Naive thymus-derived CD4-positive, alpha-beta T cell (primary cell): ENCODE measurements at places on chromosomes 4 and X.

GRCh38 chrX:133005042-133005441 lies 46.6 kb upstream of the HS6ST2 start:
- DNase-seq = no peak

GRCh38 chrX:7269991-7270390 lies 122.0 kb upstream of the PUDP start:
- DNase-seq = no peak

GRCh38 chr4:3269105-3269927 lies 20.4 kb downstream of the MSANTD1 start:
- no peak for DNase-seq

DNA sequence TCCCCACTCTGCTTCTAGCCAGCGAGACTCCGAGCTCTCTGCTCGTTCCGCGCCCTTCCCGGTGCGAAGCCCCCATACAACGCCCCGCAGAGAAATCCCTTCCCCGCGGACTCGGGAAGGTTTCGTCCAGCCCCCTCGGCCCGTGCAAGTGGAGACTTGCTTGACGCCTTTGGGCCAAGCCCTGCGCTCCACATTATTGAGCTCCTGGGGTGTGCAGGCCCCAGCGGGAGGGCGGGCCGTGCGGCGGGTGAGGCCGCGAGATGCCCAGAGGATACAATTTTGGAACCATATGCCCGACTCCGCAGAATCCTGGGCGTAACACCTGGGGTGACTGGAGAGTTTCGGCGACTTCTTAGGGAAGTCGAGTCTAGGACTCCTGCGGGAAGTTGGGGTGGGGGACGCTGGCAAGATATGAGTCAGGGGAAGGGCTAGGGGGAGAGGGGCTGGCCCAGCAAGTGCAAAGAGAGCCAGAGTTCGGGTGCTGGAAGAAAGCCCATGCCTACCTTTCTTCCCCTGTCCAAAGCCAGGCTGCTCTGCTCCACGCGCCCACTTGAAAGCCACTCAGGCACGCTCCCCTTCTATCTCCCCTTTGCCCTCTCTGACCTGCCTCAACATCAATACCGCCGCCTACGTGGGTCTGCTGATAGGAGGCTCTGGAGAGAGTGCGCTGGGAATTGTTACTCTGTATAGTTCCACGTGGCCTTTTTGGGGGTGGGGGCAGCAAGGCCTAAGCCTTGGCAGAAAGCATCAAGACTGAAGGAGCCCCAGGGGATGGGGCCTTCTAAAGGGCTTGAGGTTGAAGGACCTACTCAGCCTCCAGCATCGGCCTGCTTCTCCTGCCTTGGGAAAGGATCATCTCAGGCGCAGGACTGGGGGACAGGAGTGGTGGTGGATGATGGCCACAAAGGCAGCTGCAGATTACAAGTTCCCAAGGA lies 1.2 kb upstream of the ELF4 start:
- DNase-seq = no peak

- peak; percentile 66 for DNase-seq
These were observed 9.9 kb downstream of the TNIP2 start for GRCh38 chr4:2745981-2746806.

GRCh38 chrX:154037754-154038153 lies 18.1 kb upstream of the IRAK1 start:
- no peak for DNase-seq

DNA sequence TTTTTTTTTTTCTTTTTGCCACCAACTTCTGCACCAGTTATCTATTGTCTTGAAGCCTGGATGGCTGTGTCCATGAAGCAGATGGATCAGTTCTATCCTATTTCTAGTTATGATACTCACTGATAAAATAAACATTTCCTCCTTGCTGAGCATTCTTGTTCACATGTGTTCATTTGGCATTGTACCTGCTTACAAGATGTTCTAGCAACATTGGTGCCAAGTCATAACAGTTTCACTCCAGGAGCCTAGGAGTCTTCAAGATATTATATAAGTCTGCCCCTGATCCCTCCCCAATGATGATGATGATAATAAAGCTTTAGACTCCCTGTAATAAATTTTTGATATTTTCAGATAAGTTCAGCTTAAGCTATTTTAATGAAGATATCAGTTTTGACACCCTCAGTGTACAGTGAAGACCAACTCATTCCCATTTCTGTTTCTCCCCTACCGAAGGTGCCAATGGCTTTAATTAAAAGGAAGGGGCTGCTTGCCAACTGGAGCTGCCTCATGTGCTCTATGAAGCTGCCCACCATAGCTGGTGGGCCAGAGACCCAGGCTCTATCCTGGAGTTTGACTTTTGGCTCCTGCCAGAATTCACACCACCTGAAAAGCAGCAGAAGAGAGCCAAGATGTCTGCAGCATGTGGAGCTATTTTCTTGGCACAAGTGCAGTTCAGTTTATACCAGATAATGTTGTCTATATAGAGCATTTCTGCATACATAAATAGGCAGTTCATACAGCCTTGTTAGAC lies 265.4 kb upstream of the TET2 start:
- no peak for DNase-seq

DNA sequence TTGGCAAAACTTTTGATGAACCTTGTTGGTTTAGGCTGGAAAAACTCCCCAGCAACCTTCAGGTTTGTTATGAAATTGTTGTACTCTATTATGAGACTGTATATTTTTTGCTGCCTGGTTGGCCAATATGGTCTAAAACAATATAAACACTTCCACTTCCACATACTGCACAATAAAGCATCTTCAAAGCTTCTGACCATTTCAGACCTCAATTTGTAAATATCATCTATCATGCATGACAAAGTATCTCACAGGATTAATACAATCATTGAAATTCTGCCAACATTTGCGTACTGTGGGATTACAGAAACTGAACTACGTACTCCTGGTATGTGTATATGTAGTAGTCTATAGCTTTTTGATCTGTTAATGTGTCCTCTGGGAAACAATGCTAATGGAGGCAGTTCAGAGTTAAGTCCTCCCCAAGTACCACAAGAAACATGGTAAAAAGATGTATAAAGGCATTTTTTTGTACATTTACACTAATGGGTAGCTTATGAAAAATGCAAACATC lies 40.4 kb downstream of the GPC4 start:
- no peak for DNase-seq

DNA sequence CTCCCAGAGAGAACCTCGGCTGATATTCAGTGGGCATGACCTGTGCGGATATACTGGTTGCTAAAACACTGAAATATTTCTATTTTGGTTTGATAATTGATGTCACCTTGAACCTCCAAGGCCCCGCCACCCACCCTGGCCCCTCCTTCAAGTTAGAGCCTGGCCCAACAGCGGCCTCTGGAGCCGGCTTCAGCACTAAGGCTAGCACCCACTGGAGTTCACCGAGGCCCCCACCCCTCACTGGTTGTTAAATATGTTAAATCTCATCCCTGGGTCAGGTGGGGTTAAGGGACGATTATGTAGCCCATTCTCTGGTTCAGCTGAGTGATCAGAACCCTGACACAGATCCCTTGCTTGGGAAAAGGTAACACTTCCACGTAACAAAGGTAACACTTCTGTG lies 24.3 kb downstream of the SEL1L3 start:
- DNase-seq = no peak

GRCh38 chr4:81257021-81257420 lies 42.0 kb upstream of the PRKG2 start:
- no peak for DNase-seq

DNA sequence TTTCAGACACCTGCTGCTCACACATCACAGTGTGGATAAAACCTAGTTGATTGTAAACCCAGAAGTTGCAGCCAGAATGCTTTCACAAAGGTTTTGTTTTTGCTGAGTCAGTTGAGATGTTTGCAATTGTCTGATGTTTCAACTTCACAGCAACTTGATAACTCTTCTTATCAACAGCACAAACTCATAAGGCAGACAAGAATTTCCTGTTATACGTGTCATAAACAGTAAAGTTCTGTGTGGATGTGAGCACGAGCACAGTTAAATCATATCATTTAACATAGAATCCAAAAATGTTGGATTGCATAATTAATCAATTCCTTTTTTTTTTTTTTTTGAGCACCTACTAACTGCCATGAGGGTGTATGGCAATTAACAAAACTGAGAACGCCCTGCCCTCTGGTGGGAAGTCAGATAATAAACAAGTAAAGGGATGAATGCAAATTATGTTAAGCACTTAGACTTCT lies 512.2 kb downstream of the PDHA2 start:
- no peak for DNase-seq

DNA sequence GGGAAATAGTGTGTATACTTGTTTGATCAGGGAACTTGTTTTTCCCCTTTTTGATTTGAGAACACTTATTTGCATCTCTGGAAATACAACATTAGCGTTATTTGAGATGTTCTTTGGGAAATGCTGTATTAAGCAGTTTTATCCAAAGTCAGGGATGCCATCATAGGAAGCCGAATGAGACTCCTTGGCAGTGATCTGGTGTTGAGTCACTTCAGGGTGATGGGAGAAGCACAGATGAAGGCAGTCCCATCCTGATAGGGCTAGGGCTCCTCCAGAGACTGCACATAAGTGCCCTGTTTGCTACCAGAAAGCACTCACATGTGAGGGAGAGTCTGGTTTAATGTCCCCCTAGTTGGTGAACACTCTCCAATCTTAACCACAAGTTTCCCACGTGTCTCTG lies 62.3 kb downstream of the IL1RAPL1 start:
- no peak for DNase-seq

DNA sequence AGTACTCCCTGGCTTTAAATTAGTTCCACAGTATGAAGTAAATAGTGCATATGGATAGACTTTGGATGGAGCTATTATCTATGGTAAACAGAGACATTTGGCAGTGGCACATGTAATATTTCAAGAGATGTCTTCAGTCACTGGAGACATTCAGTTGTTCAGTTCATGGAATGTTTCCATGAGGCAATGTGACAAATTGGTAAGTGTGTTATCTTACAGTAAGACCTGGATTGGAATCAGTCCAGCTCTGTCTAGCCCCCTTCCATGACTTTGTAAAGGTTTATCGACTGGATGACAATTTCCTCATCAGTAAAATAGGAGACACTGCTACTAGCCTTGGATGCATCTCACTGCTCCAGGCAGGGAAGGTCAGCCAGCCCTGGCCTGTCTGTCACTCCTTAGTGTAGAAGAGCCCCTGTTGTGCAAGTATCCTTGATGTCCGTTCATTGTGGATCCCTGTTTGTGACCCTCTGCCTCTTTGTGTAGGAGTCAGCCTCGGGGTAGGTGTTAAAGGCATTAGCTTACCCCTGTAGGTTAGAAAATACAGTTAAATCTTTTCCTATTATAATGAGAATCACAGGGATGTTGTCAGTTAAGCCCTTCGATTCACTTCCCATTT lies 335.9 kb downstream of the ANK2 start:
- no peak for DNase-seq

DNA sequence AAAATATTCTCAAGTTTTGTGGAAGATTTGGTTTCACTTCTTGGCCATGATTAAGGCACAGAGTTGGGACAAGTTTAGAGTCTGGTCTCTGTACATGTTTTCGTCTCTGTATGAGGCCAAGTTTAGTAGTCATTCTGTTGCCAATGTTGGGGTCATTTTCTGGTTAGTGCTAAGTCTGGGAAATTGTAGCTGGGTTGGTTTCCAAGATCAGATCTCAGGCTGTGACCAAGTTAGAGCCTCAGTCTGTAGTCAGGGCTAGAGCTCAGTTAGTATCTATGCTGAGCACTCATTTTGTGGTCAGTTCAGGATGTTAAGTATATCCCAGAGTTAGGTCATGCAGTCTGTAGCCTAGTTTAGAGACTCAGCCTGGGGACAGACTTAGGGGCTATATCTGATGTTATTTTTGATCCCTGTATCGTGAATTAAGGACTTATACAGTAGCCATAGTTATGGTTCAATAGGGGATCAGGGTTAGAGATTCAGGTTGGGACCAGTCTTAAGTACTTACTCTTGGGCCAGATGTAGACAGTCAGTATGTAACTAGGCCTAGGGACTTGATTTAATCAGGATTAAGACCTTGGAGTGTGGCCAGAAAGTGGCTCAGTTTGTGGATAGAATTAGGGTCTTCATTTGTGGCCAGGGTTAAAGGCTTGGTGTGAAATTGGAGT lies 6.6 kb upstream of the ENOX2 start:
- no peak for DNase-seq

- no peak for DNase-seq
These were observed 91.3 kb upstream of the KLHL13 start for GRCh38 chrX:118207831-118208453.

GRCh38 chrX:1140236-1140681 lies 72.2 kb downstream of the CRLF2 start:
- DNase-seq = no peak

- DNase-seq = no peak
These were observed 28.7 kb downstream of the RHOH start for GRCh38 chr4:40225497-40225896.

- DNase-seq = no peak
These were observed 92.0 kb downstream of the NFKB1 start for GRCh38 chr4:102593147-102593546.

DNA sequence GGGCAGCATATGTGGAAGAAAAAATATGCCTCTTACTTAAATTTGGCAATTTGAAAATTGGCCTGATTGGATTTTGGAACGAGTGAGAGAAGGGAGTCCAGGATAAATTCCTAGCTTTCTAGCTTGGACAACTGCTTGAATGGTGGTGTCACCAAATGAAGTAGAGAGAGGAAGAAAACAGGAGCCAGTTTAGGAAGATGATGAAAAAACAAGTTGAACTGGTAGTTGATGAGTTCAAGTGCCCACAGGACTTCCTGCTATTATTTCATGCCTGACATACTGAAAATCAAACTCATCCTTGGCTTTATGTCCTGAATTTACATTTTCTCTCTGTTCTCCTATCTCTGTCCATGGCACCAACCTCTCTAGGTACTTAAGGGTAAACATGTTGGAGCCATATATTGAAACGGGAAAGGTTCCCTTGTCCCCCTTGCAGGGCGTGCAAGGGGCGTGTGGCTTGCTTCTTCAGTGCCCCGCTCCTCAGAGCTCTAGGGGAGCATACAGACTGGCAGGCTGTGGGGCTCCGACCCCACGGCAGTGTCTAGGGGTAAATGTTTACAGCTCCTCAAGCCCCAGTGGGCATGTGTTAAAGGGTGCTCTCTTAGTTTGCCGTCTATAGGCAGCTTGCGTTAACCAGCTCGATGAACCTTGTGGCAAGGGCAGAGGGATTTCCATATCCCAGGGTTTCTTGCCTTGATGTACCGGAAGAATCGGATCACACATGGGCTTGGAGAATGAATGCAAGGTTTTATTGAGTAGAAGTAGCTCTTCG lies 250.7 kb upstream of the PGRMC2 start:
- DNase-seq = no peak

GRCh38 chrX:40314070-40314469 lies 216.3 kb upstream of the BCOR start:
- DNase-seq = no peak

GRCh38 chr4:78069859-78070258 lies 12.7 kb downstream of the FRAS1 start:
- DNase-seq = no peak

DNA sequence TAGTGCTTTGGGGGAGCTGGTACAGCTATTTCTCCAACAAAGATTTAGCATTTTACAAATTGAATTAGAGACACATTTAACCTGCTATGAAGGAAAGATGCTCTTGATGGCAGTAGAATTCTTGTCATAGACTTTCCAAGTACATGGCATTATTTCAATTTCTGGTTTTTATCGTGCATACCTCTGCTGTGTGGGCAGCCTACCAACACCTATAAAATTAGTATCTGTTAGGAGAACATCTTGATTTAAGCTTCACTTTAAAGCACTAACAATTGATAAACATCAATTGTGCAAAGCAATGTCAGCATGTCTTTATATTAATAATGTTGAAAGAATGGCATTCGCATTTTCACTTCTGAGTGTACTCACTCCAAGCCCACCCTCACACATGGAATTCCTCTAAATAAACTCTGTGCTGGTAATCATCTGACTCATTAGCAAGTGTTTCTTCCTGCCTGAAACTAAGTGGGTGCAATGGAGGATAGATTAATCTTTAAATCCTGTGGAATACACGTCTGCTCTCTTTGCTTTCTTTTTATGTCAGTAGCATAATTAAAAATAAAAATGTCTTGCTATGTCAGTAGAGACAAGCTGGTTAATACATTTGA lies 279.8 kb upstream of the MAGEB18 start:
- DNase-seq = no peak
